ENCODE measurements at places on chromosomes 3 and 15.

DNA sequence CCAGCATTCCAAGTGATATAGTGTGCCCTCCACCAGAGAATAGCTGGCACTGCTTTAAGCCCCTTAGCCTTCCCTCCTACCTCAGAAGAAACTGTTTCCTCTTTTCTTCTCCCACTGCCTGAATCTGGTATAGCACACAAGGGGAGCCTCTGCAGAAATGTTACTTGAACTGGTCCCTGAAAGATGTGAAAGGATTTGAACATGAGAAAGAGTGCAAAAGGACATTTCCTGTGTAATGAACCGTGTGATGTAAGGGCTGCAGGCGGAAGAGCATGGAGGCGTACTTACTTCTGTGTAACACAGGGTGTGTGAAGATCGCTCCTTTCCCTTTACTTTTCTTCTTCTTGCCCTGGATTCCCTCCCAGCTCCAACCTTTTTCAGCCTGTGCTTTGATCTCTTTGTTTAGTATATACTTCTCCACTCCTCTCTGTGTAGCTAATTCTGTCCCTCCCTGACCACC is 8.4 kb downstream of the TMOD3 start:
- DNase-seq = no peak

DNA sequence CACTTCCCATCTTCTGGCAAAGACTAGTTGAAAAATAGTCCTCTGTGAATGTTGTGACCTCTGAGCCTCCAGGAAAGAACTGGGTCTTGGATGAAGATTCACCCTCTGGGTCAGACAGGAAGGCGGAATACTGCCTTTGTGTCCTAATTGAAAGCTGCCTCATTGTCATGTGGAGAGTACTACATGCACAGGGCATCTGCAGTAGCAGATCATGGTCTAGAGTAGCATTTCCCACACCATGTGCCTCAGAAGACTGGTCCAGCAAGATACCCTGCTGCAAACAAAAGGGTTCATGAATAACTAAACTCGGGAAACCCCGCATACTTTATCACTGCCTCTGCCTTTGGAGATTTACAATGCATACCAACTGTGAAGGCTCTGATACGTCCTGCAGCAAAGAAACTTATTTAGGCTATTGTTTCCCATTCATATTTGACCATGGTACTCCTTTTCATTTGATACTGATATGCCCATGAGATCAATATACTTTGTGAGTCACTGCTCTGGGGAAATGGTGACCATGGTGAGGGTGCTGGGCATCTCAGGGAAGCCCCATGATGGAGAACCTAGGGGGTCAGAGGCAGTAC is 22.7 kb downstream of the IRAK2 start:
- DNase-seq = no peak

GRCh38 chr3:16412192-16412800 is 101.2 kb downstream of the RFTN1 start:
- DNase-seq = no peak

DNA sequence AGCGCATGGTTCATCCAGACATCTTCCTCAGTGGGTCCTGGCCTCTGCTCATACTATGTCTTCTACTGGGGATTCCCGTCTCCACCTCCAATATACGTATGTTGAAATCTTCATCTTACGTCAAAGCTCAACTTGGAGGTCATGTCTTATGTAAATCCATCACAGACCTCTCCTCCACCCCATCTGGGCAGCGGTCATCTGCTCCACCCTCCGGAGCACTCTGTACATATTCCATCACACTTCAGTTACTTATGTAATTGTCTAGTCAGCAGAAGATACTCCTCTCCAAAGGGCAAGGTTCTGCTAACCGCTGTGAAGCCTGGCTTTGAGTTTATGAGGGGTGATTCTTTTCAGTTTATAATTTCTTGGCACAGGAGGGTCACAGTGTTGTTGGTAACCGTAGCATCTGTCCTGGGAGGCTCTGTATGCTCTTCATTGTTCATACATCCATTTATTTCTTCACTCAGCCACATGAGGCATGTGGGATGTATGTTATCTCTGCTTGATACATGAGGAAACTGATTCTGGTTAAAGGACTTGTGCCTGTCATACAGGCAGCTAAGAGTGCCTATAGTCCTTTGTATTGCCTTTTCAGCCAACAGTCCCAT is 22.1 kb downstream of the MAP2K1 start:
- no peak for DNase-seq

DNA sequence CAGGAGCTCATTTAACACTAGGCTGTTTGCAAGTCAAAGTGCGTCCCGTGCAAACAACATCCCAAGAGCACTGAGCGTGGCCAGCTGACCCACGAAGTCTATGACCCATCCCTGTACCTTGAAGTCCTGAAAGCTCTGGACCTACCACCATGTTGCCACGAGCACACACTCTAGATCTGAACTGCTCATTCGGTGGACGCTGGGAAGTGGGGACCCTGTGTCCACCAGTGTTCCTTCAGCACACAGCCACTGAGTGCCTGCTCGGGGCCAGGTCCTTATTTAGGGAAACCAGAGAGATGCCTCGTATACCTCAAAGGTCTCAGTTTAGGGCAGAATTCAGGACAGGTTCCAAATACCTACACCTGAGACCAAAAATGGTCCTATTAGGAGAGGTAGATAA is 236.9 kb downstream of the XXYLT1 start:
- DNase-seq = no peak

- no peak for DNase-seq
These were observed 8.9 kb downstream of the ICE2 start for GRCh38 chr15:60469893-60470641.

- no peak for DNase-seq
These were observed 13.9 kb upstream of the TOP2B start for GRCh38 chr3:25678581-25678980.

DNA sequence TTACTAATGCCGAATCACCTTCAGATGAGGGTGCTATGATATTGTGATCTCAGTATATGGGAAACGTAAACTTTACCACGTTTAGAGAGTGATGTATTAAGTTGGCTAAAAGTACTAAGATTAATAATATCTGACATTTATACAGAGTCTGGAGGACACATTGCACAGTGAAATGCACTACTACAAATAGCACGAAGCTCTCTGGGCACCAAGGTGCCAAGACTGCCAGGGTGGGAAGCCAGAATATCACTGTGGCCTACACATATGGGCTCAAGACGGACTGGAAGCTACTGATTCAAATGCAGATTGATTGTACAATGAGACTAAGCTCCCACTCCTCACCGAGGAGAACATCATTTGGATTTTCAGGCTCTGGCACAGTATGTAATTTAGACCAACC is 113.3 kb upstream of the LIPC start:
- DNase-seq = no peak

DNA sequence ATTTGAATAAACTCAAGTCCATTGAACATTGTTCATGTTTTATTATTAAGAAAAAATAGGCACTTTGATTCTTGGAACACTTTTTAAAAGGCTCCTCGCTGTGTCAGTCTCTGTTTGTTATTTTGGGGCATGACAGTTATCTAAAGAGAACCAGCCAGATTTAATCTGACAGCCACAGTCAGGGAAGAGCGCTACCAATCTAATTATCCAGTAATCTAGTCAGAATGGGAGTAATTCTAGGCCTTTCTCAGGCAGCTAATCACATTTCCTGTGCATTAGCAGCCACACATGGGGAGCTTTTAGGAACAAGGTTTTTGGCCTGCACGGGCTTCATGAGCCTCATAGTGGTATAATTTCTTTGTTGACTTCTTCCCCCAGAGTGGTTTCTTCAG is 362.2 kb downstream of the RBMS3 start:
- no peak for DNase-seq

GRCh38 chr3:156530980-156531379 is 23.9 kb downstream of the SSR3 start:
- DNase-seq = no peak

- DNase-seq = no peak
These were observed 698.7 kb downstream of the FHIT start for GRCh38 chr3:60552581-60552980.

DNA sequence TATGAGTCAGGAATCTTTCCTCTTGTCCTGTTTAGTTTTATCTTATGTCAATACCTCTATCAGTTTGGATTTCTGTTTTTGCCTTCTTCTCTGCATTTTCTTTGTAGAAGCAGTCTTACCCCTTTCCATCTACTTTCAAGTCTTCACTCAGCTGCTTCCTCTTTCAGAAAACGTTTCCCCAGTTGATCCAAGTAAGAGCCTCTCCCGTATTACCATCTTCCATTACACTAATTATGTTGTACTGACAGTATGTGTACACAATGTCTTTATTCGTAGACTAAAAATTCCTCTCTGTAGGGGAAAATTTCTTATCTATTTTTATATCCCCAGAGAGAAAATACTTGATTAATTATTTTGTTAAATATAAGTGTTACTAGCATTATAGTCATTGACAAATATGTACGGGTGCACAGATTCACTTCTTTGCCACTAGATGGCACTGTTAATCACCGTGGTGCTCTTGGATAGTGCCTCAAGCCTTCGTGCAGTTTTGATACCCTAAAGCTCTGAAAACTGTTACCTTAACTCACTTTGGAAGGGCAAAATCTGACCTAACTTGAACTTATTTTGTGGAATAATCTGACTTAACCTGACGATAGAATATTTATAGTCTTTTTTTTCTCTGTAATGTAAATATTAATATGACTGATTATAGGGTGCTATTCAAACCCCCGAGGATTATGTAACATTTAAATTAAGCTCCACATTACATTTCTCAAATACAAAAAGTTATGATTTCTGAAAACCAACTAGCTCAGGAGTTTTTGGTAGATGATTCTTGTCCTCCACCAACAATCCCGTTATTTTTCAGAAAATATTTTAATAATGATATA is 74.2 kb upstream of the POU1F1 start:
- peak; percentile 15 for DNase-seq

DNA sequence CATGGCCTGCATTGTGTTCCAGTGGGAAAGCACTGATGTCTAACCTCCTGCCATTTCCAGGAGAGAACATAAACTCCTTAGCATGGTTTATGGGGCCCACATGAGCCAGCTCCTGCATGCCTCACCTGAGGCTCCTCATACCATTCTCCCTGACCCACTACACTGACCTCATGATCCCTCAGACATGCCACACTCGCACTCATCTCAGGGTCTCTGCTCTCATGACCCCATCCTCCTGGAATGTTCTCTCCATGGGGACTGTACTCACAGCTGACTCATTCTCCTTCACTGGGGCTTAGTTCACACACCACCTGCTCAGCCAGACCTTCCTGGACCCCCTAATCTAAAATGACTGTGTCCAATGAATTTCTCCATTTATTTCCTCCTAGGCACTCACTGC is 4.0 kb upstream of the LMCD1 start:
- DNase-seq = no peak

- no peak for DNase-seq
These were observed 580.4 kb downstream of the VGLL3 start for GRCh38 chr3:86410587-86410986.

- no peak for DNase-seq
These were observed 693.6 kb downstream of the CADM2 start for GRCh38 chr3:85652360-85652759.

DNA sequence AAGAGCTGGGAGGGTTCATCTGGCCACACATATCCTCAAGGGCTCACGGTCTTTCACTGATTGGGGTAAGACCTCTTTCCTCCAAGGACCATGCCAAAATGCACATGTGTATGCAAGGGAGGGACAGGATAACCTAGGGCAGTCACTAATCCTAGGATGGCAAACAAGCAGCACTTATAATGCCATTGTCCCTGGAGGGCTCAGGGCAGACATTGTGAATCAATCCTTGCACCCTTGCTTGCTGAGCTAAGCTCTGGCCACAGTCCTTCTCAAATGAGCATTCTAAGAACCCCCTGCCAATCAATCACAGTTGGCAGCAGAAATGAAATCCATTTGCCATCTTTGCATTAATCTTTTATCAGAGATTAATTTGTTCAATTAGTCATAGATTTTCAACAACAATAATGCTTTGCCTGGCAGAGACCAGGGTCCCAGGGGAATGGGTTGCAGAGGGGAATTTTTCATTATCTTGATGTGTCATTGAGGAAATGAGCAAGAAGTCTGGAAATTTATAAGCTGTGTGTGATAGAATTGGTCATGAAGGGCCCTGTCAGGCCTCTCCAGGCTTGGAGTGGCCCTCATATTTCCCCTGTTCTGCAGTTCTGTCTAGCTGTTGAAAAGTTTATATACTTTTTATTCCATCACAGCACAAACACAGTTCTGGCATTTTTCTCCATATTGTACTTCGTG is 57.2 kb upstream of the KY start:
- DNase-seq = no peak

DNA sequence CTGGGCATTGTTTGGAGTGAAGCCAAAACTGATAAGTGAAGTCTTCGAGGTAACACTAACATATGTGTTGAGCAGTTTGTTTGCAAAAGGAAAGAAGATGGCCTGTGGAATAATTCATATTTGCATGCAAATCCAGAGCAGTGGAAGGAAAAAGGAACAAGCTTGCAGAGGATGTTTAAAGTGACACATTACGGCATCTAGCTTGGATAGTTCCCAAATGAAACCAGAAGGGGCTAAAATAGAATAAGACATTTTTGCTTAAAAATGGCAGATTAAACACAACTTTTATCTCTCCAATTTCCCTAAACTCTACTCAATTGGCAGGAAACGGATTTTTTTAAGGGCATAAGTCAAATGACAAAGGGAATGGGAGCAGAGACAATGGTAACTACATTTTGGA is 25.4 kb upstream of the RYK start:
- DNase-seq = no peak

- DNase-seq = no peak
These were observed 53.4 kb upstream of the C15orf39 start for GRCh38 chr15:75148280-75148679.

DNA sequence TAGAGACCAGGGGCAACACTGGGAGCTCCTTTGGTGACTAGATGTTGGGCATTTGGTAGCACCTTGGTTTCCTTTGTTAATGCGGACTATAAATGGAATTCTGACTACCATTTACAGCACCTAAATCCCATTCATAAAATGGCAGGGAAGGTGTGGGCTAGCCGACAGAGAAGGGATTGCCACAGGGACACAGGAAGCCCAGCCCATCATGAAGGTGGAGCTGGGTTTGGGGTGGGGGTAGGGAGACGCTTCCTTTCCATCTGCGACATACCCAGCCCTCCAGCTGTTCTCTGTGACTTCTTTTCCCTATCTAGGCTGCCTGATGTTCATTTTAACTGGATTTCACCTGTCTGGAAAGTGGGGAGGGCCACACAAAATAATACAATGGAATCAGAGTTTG is 21.0 kb downstream of the ABHD2 start:
- no peak for DNase-seq

GRCh38 chr3:77873598-77873997 is 833.7 kb downstream of the ROBO2 start:
- DNase-seq = no peak

- no peak for DNase-seq
These were observed 21.9 kb downstream of the LTF start for GRCh38 chr3:46442576-46443530.

- no peak for DNase-seq
These were observed 5.4 kb downstream of the EHD4 start for GRCh38 chr15:41966920-41967465.

GRCh38 chr3:12900885-12901411 is 59.6 kb upstream of the RPL32 start:
- no peak for DNase-seq

Data from GM18507 (cell line).